ENCODE measurements at places on chromosomes 11 and 22.

- DNase-seq, result peak; percentile 80
Observed at GRCh38 chr11:102780491-102780918, at the start of gene MMP10. Gene MMP10, minus strand, starts transcription at chr11:102780628. Its CDS starts 37 bp downstream, at chr11:102780591.

- DNase-seq, result no peak
Observed at GRCh38 chr11:117425679-117426296, 98.1 kb downstream of the CEP164 start.

GRCh38 chr11:43285826-43286225, 26.0 kb upstream of the API5 start:
- no peak for DNase-seq

GRCh38 chr11:114914231-114915005, 236.1 kb downstream of the NXPE2 start:
- no peak for DNase-seq

DNA sequence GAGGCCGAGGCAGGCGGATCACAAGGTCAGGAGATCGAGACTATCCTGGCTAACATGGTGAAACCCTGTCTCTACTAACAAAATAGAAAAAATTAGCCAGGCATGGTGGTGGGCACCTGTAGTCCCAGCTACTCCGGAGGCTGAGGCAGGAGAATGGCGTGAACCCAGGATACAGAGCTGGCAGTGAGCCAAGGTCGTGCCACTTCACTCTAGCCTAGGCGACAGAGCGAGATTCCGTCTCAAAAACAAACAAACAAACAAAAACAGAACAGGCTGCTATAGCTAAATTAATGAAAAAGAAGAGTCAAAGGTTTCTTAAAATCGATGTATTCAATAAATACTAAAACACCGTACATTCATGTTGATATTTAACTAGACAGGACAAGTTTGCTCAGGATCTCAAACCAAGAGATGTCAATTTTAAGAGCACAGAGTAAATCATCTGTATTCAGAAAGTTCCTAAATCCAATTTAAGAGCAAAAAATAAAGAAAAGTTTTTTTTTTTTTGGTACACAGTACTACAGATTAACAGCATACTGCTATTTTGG, 59.9 kb downstream of the NUP98 start:
- DNase-seq, result no peak

DNA sequence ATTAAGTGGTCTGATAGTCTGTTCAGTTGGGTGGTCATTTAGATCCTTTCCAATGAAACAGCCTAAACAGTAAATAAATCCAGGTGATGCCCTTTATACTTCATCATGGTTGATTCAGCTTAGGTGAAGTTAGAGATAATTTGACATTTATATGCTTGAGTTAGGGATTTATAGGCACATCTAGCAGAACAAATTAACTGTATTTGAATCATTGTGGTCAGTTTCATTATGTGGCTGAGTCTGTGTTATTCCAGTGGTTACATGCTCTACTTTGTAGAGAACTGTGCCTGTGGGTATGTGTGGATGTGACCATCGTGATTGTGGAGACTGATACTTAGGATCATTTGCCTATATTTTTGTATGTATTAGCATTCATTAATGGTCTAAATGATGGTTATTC, 194.6 kb downstream of the DDX10 start:
- peak; percentile 32 for DNase-seq

Data from HFFc6 (cell line).